ENCODE measurements at places on chromosomes 16 and 17.

DNA sequence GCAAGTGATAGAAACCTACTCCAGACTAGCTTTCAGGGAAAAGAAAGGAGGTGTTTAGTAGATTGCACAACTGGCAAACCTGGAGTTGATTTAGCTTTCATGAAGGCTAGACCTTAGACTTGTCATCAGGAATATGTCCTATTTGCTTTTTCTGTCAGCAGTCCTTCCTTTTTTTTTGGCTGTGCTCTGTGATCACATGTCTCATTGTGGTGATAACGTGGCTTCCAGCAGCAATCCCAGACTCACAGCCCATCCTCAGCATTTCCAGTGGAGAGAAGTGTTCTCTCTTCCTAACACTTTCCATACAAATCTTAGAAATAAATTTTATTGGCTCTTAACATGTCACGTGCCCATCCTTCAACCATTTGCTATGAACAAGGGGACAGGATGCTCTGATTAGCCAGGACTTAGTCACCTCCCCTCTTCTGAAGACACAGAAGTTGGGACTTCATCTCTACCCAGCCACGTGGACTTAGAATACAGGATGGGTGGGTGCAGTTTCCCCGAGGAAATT is 74.7 kb downstream of the CDH13 start:
- DNase-seq: no peak

GRCh38 chr17:62987136-62987535 is 21.1 kb downstream of the TANC2 start:
- DNase-seq: no peak

DNA sequence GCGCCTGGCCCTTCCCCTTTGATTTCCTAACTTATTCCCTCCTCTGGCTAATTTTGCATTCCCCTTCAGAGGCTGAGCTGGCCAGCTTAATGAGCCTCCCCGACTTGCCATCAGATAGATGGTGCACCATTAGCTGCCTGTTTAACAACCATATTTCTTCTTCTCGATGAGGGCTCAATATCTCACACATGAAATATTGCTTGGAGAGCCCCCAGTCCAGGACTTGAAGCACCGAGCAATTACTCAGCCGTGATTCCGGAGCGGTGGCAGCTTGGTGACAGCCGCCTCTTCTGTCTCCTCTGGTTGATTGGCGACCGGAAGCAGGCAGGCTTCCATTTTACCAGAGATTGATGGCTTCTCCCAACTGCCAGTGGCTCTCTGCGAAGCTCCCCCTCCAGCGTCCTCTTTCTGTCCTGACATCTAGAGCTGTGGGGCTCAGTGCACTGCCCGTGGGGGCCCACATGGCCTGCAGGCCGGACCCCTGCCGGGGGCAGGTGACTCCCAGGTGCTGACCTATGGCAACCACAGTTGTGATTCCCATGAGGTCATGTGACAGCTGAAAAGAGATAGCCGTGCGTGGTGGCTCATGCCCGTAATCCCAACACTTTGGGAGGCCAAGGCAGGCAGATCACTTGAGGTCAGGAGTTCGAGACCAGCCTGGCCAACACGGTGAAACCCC is 133.7 kb upstream of the SEC14L1 start:
- no peak for DNase-seq

DNA sequence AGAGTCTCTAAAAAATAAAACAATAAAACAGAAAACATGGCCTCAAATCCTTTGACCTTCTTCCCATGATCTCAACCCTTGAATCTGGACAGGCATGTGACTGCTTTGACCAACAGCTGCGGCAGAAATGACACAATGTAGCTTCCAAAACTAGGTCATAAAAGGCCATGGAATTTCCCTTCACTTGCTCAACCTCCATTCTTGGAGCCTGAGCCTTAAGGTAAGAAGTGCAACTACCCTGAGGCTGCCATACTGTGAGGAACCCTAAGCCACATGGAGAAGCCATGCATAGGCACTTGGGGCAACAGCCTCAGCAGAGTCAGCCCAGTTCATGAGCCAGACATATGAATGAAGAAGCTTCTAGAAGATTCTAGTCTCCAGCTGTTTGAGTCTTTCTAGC is 75.7 kb upstream of the BRD7 start:
- no peak for DNase-seq

DNA sequence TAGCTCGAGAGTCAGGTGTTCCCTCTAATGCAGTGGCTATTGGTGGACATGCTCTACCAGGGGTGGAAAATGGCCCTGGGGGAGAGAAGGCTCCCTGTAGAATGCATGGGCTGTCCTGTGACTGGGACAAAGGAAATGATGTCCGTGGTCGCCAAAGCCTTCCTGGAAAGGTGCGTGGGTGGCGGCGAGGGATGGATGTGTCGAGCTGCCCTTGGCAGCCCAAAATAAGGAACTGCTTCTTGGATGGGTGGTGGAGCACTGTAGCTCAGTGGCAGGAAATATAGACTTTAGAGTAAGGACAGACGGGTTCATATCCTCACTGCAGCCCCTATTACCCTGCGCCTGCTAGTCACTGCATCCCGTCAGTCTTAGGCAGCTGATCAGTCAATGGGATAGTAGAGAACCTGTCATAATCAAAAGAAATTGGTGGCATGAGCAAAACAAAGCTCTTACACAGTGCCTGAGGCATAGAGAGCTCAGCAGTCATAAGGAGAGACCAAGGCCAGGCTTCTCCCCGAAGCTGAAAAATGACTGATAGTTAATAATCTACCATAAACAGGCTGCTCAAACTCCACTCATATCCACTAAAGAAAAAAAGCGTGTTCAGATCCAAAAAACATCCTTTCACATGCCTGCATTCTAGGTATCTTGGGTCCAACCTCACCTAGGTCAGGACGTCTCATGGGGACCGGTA is 123.5 kb upstream of the PLCG2 start:
- DNase-seq: no peak

Measured in stimulated activated CD8-positive, alpha-beta memory T cell treated with anti-CD3 and anti-CD28 coated beads, Interleukin-4, amount 100 ng/mL, for 4 hours (primary cell).